Kidney epithelial cell (primary cell): ENCODE measurements at places on chromosomes 7 and 10. TPM values are rescaled to one million over a fixed set of nuclear protein-coding genes. Genes with fewer than 3 reads are reported as not detected.

DNA sequence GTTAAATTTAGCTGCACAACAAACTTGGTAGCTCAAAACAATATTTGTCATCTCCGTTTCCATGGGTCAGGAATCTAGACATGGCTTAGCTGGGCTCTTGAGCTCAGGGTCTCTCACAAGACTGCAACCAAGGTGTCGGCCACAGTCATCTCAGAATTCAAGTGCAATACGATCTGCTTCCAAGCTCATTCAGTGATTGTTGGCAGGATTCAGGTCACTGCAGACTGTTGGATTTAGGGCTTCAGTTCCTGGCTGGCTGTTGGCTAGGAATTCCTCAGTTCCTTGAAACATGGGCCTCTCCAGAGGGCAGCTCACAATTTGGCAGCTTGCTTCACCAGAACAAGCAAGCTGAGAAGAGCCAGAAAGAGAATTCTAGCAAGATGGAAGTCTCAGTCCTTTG, 17.5 kb upstream of the CHST3 start:
- DNase-seq = no peak

DNA sequence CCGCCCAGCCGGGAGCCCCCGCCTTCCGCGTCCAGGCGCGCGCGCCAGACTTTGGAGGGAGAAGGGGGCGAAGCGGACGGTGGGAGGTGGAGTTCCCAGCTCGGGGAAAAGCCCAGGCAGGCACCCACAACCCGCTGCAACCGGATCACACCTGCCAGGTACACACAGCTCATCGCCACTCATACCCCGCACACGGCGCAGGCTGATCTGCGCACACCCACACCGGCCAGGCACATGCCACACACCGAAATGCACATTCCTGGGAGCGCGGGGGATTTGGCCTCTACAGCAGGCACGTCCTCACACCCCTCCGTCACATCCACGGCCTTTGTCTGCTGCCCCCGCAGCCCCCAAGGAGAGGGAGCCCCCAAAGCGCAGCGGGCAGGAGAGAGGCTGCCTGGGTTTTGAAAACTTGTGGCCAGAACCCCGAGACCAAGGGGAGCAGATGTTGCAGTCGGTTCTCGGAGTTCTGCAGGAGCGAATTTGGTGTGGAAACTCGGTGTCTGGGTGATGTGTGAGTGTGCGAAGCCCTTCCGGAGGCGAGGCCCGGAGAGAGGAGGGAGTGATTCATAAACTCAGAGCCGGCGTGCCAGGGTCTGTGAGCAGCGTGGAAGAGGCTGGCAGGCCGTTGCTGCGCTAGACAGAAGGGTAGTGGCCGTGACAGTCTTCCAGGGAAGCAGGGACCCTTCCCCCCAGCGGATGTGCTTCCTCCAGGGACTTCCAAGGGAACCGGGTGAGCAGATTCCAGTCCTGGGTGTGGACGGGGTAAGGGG, 734 bp downstream of the CHST3 start:
- DNase-seq = no peak

GRCh38 chr10:62710182-62710581, 94.3 kb upstream of the ADO start:
- no peak for DNase-seq

DNA sequence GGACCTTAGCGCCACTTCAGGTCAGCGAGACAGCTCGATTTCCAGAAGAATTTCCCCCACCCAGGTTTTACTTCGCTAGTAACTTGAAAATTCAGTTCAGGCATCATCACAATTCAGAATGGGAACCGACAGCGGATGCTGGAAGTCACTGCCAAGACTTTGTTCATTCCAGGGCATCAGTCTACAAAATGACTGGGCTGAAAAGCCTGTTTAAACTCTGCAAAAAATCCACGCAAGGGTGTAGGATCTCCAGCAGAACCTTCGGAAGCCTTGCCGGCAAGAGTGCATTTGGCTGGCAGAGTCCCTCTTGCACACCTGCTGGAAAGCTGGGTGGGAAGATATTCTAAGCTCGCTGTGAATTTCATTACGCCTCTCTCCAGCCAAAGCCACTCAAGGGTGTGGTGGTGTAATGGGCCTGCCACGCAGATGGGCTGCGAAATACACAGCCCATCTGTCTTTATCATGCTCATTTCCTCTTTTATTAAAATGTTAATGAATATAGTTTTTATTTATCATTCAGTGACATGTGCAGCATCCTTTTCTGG, 672.0 kb upstream of the FOXK1 start:
- DNase-seq = no peak

DNA sequence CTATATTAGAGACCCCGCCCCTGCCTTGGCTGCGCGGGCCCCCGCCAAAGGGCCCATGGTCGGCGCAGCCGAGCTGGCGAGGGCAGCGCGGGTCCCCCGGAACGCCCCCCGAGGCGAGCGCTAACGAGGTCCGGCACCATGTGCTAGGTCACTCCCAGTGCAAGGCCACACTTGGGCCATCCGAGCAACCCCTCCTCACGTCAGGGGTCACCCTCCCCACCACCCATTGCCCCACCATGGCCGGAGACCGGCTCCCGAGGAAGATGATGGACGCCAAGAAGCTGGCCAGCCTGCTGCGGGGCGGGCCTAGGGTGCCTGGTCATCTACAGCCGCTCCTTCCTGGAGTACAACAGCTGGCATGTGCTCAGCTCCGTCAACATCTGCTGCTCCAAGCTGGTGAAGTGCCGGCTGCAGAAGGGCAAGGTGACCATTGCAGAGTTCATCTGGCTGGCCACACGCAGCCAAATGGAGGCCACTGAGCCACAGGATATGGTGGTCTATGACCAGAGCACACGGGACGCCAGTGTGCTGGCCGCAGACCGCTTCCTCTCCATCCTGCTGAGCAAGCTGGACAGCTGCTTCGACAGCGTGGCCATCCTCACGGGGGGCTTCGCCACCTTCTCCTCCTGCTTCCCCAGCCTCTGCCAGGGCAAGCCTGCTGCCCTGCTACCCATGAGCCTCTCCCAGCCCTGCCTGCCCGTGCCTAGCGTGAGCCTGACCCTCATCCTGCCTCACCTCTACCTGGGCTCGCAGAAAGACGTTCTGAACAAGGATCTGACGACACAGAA, 12.4 kb upstream of the SEC24C start:
- no peak for DNase-seq

DNA sequence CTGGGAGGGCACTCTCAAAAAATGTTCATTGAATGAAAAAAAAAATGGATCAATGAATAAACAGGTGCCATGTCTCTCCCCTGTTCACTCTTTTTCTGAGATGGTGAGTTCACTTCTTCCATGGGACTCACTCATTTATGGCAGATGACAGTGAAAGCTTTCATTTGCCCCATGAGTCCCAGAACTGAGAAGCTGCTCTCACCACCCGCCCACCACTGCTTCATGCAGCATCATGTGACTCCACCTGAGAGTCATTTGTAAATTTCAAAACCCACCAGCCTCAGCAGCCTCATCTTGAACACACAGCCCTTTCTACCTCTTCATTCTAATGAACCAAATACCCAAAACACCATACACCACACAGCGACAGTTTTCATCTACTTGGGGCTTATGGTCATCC, 64.9 kb downstream of the SCRN1 start:
- DNase-seq = no peak

- no peak for DNase-seq
Measured at GRCh38 chr7:100488333-100489095, 4.8 kb downstream of the NYAP1 start.

- DNase-seq = no peak
Measured at GRCh38 chr10:120646738-120647456, 189.9 kb downstream of the PLPP4 start.

DNA sequence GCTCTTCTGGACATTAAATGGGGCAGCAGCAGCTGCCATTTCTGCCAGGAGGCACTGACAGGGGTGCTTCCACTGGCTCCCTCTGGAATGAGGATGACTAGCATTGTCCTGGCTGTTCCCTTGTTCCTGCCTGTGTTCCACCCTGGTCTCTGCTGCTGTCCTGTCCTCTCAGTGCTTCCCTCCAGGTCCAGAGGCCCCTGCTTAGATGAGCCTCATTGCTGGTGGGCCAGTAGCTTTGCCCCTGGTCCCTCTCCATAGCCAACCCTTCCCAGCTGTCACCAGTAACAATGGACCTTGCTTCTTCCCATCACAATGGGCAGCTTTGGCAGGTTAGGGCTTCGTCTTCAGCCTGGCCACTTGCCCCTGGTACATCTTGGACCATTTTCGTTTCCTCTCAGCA, 561.1 kb downstream of the TCERG1L start:
- no peak for DNase-seq

DNA sequence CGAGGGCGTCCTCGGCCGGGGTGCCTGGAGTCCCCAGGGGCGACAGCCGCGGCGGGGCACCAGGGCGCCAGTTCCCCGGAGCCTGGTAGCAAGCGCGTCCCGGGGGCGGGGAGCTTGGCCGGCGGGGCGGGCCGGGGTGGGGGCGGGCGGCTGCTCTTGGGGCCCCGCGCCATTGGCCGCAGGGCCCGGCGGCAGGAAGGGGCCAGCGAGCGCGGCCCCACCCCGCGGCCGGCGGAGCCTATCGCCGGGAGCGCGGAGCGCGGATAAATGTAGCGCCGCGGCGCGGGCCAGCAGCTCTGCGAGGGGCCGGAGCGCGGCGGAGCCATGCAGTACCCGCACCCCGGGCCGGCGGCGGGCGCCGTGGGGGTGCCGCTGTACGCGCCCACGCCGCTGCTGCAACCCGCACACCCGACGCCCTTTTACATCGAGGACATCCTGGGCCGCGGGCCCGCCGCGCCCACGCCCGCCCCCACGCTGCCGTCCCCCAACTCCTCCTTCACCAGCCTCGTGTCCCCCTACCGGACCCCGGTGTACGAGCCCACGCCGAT, at the start of gene HHEX:
Gene HHEX, plus strand, starts transcription at position 293 of the 548 bp plus-strand sequence. Its CDS starts 32 bp downstream, at position 325.
- no peak for DNase-seq

DNA sequence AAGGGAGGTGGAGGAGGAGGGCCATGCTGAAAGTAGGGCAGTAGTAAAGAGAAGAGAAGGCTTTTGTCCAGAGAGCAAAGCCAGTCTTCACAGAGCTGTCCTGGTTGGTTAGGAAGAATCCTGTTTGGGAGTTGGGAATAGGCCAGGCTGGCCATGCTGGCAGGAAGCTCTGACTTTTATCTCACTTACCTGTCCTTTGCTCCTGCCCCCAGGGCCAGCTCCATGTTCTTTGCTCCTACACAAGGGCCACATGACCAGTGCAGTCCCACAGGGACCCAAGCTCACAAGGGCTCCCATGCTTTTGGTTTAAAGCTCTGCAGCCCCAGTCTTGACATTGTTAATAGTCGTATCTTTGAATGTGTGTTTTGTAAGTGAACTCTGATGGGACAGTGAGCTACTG, 161.6 kb upstream of the KMT2E start:
- DNase-seq = no peak

GRCh38 chr7:54129035-54129434, 413.1 kb upstream of the VSTM2A start:
- no peak for DNase-seq

- DNase-seq = no peak
Measured at GRCh38 chr10:103433858-103434257, 18.3 kb downstream of the CALHM2 start.

- DNase-seq = no peak
Measured at GRCh38 chr7:45873035-45873354, at the start of gene CCDC201. TSS of gene CCDC201 (minus strand) at chr7:45873082. CDS start at chr7:45873007, 75 bp downstream.

DNA sequence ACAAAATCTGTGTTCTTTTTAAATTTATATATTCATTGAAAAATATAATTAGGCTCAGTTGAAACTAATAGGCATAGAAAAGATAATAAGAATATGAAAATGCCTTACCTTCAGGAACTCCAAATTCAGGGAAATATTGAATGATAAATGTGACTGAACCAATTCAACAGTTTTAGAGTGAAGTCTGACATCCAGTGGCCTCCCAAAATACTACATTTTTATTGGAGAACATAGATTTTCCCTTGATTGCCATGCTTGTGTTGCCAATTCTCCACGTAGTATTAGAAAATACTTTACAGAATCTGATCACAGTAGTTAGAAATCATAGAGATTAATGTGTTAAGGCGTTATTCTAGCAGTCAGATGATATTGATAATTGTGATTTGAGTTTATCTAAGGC, 1246.7 kb downstream of the GATA3 start:
- no peak for DNase-seq

DNA sequence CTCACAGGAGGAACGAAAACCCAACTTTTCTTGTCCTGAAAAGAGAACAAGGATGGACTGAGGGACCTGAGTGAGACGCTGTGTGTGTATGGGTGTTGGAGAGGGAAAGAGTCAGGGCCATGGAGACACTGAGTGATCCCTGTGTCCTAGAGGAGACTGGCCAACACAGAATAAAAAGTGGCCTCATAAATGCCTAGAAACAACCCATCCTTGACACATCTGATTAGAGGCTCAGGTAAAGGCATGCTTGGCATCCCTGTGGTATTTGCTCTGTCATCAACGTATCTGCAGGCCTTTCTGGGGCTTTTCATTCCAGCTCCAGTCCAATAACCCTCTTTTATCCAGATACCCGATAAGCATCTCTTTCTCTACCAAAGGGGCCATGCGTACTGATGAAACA, 86.3 kb downstream of the FGFR2 start:
- peak; percentile 67 for DNase-seq

DNA sequence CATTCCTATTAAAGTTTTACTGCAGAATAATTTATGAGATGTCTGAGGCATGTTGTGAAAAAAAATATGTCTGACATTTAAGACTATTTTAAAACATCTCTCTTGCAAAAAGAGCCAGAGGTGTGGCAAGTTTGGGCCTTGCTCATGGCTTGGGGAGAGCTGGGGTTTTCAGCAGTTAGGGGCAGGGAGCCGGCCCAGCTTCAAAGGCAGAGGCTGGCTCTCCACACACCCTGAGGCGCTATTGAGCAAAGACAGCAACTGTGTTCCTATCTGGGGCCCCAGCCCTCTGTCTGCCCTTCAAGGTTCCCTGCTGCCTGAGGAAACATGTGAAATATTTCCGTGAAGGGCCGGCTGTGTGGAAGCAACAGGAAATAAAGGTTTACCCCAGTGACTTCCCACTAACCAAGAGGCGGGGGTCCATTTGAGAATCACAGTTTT, 94.0 kb downstream of the SORBS1 start:
- no peak for DNase-seq

DNA sequence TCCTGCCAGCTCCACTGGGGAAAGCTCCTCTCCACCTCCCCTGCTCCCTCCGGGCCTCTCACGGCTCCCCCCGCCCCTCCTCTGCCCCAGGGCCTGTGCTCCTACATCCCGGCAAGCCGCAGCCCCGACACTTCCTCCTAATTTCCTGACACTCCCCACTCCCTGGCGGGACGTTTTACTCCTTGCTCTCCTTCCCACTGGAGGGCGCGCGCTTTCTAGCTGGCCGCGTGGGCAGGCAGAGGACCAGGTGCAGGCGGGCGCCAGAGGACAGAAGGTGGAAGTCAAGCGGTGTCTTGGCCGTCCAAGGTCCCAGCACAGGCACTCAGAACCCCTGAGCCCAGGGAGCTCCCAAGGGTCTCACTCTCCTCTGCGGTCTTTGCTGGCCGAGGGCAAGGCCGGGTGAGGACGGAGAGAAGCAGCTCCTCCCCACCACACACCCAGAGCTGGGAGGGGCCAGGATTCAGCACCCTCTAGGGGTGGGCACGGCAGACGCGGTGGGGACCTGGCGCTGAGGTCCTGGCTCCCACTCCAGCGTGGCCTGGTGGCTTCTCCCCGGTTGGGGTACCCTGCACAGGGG, 19.1 kb downstream of the ADAM8 start:
- DNase-seq = no peak

- DNase-seq = no peak
Measured at GRCh38 chr10:127874671-127875448, 17.9 kb downstream of the CLRN3 start.

Gene SFTPA1
- not detected in 2 replicates for total RNA-seq

Gene OR9A2
- not detected in 2 replicates for total RNA-seq

Gene ASIC3
- 0.04 and 0.41 TPM in 2 replicates for total RNA-seq

Gene SPOCK2
- 48.8 and 53.2 TPM in 2 replicates for total RNA-seq

Gene TMEM213
- not detected in 2 replicates for total RNA-seq

Gene CROT
- 5.7 and 7.8 TPM in 2 replicates for total RNA-seq

Gene PTPRZ1
- under 0.01 and 0.04 TPM in 2 replicates for total RNA-seq

Gene AKR1C2
- 0.27 and 2.0 TPM in 2 replicates for total RNA-seq

Gene ZNF804B
- not detected in 2 replicates for total RNA-seq

Gene NAT16
- not detected in 2 replicates for total RNA-seq
